ENCODE measurements at places on chromosomes 6 and 20.

- no peak for DNase-seq
These were observed 233.7 kb upstream of the SPTLC3 start for GRCh38 chr20:12775041-12775440.

GRCh38 chr6:7827142-7827541 lies 83.4 kb downstream of the TXNDC5 start:
- DNase-seq, result no peak

GRCh38 chr6:87473419-87473903 lies 687 bp downstream of the SLC35A1 start:
- DNase-seq, result no peak

- DNase-seq, result no peak
These were observed 87.4 kb downstream of the GPR63 start for GRCh38 chr6:96749891-96750290.

DNA sequence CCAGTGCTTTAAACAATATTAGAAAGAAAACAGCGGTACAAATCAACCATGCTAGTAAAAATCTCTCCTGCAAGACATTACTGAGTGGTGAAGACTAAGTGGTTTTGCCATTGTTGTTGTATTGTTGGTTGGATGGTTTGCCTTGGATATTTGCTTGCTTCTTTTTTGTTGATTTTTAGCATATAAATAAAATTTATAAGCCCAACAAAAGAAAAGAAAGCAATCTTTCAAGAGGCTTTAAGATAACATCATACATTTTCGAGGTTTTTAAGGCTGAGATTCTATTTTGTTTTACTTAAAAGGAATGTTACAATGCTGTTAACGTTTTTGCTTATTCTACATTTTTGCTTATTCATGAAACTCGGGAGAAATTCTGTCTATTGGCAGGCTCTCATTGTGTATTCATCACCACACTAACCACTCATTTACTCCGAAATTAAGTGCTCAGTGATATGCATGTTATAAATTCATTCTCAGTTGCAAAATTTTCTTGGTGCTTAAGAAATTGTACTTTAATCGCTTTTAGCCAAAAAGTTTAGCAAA lies 139.1 kb downstream of the LAMA2 start:
- DNase-seq, result no peak

DNA sequence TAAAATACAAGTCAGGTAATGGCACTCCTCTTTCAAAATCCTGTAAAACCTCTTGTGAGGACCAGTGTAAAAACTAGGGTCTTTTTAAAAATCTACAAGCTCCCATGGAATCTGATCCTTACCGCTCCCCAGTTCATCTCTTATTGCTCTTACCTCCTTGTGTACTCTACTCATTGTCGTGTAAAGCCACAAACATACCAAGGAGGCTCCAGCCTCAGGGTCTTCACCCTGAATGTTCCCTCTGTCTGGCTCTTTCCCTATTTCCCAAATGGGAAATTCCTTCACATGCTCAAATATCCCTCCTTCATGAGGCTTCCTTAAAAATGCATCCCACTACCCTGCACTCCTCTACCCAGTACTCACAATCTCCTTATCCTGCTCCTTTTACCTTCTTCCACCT lies 67.1 kb downstream of the TASP1 start:
- no peak for DNase-seq

DNA sequence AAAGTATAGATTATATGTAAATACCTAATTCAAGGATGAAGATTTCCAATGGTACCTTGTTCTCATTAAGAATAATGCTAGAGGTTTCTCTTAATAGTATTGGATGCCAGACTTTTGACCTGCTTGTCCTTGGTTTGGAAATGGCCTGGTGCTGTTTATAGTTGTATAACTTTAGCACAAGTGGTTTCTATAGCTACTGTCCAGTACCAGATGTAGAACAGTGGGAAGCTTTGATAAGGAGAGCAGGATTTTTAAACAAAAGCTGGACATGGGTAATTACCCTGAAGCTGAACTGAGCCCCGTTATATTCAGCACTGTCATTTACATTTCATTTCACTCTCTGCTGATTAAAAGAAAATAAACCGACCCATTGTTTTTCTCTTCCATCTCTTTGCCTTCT lies 43.7 kb downstream of the TRMT11 start:
- no peak for DNase-seq

DNA sequence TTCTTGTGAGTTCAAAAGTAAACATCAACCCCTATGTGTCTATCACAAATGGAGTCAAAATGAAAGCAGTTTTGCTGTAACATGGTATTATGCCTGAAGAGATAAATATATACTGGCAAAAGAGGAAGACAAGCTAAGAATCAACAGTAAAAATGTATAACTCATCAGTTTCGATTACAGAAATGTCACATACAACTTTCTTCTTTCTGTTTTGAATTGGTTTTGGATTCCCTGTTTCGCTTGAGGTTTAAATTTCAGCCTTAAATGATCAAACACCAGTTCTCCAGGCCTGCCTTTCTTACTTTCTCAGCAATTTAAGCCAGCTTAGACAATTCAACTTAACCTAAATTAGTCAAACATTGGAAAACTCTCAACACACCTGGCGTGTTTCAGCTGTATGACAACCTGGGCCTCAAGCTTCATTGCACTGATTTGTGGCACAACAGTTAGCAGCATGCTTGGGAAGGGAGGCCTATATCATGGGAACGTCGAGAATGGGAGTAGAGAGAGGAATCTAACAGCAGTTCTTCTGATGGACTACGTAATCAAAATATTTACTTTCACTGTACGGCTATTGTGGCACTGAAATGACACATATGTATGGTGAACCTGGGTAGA lies 51.9 kb upstream of the MARCKS start:
- DNase-seq, result no peak

DNA sequence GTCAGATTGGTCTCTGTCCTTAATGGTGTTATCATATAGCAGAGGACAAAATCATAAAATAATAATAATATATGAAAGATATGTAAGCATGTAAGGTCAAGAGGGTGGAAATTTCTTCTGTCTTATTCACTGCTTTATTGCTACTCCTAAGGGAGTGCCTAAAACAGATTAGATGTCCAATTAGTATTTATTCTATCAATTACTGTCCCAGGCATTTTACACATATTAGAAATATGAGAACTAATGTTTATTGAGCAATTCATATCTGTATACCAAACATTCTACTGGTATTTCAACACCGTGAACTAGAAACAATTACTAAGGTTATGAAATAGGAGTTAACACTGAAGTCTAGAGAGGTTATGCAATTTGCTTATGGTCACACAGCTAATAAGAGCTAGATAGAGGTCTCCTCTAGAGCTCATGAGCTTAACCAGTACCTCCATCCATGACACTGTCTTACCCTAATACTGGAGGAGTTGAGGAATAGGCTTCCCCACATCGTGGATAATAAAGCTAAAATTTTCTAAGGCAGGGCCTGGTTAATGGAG lies 302.3 kb downstream of the PLCB1 start:
- DNase-seq, result no peak

DNA sequence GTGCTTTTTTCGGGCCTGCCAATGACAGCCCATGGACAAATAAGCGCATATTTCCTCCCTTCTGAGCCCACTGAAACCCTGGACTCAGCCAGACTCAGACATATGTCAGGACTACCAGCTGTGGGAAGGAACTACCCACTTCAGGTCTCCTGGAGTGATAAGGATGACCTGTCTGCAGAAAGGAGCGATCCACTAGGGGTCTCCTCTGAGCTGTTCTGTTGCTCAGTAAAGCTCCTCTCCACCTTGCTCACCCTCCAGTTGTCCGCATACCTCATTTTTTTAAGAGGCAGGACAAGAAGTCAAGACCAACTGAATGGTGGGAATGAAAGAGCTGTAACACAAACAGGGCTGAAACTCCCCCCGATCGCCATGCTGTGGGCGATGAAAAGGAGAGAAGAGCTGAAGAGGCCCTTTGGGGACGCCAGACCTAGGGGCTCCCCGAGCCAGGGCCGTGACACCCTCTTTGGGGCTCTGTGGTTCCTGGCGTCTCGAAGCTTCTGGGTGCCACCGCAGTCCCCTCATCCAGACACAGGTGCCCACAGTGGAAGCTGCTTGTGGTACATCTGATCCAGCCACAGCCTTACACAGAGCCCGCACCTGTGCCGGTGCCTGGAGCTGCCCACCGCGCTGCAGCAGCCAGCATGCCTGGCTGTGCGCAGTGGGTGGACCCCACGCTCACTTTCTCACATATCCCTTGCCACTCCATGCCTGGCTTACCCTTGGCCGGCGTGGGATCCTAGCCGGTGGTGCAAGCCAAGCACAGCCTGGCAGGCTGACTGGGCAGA lies 68.8 kb downstream of the EYS start:
- DNase-seq, result no peak

- DNase-seq, result no peak
These were observed 9.4 kb upstream of the OCSTAMP start for GRCh38 chr20:46559685-46560440.

- DNase-seq, result no peak
These were observed 275.8 kb upstream of the RUNX2 start for GRCh38 chr6:45052325-45052724.

GRCh38 chr20:45450097-45450818 lies 19.3 kb upstream of the WFDC2 start:
- DNase-seq, result no peak

DNA sequence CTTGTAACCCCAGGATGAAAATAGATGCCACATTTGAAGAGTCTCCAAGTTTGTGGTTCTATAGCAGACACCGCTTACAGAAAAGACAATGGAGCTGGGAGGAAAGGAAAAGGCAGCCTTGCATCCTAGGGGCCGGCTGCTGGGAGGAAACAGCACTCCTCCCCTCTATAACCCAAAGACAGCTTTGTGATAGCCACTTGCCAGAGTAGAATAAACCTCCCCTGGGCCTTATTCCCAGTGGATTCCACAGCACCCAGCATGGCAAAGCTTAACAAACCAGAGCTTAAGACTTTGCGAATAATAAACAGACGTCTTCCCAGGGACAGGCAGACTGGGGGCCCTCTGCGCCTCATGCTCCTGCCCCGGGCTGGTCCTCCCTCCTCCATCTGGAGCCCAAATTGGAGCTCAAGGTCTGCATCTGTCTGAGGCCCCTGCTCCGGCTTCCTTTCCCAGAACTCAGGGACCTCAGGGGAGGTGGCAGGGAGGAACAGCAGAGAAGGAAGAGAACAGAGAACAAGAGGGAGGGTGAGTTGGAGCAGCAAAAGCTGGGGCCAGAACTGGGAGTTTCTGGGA lies 8.8 kb upstream of the TAF8 start:
- DNase-seq, result no peak

DNA sequence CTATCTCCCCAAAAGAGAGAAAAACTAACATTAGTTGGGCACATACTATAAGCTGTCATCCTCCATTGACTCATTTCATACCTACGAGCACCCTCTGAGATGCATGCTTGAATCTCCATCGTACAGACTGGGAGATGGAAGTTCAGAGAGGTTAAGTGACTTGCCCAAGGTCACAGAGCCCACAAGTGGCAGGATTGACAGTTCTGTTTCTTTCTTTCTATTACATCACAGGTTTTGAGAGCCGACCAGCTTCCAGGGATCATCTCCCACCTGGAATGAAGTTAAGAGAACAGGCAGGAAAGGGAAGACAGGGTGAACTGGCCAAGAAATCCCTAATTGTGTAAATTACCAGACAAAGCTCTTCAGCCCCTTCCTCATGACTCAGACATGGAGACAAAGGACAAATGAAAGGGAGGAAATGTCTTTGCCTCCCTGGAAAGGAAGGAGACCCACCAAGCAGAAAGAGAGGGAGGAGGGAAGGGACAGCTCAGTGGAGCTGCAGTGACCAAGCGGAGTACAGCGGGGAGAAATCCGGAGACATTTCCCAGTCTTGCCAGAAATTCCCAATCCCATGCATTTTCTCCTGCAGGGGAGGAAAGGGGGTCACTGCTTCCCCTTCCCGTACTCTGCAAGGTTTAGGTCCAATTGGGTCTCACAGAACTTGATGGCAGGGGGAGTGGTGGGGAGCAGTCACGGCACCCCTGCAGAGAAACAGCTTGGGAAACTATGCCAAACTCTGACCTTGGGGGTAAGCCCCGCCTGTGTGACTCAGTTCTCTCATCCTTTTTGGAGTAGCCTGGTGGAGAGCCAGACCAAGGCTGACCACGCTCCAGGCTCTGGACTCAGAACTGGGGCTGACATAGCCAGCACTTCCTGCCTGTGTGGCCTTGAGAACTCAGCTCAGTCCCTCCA lies 154.3 kb downstream of the ANKRD60 start:
- no peak for DNase-seq

- no peak for DNase-seq
These were observed 91.8 kb upstream of the PMEPA1 start for GRCh38 chr20:57801581-57801980.

GRCh38 chr6:22102671-22103070 lies 194.2 kb downstream of the PRL start:
- DNase-seq, result no peak

DNA sequence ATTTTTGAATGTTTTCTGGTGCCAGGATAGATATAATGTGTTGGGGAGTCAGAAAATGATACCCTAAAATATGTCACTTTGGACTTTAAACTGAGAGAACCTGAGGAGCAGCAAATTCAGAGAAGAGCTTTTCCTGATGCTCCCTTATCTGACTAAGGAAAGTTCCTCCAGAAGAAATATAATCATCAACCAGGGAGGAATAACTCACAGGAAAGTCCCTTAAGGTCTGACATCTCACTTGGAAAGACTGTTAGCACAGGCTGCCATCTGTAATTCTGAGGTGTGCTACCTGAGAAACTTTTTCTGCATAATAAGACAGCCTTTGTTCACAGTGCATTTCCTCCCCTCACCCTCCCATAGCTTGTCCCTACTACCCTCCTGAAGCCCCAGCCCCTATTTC lies 218.6 kb downstream of the SYNE1 start:
- DNase-seq, result no peak

- DNase-seq, result no peak
These were observed 365.2 kb downstream of the SYNE1 start for GRCh38 chr6:152271776-152272464.

GRCh38 chr6:139050770-139051313 lies 22.3 kb downstream of the ABRACL start:
- no peak for DNase-seq

- no peak for DNase-seq
These were observed 490 bp downstream of the MMUT start for GRCh38 chr6:49462599-49462926.

DNA sequence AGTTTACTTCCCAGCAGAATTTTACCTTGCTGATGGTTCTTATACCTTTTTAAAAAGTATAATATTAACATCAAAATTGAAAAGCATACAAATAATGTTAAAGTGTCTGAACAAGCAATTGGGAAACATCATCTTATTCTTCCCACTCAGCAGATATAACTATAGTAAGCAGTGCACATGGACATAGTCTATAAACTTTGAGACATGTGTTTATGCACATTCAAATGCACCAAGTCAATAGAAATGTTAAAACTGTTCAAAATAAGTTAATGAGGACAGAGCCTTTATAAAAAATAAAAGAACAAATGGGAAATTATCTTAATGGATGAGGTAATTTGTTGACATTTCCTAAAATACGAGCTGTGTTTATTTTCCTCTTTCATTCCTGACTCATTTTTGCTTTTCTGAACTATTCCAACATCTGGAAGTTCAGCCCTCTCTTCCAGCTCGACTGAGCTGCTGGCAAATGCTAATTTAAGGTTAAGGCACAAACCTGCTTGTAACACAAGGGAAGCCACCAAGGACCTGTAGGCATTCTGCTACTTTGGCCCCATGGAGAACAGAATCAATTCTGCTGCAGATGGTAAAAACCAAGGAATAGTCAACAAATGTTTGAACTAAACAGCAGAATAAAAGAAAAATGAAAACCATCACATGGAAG lies 110.3 kb upstream of the MAP3K4 start:
- DNase-seq, result no peak
